ENCODE measurements at places on chromosomes 1 and 21.

DNA sequence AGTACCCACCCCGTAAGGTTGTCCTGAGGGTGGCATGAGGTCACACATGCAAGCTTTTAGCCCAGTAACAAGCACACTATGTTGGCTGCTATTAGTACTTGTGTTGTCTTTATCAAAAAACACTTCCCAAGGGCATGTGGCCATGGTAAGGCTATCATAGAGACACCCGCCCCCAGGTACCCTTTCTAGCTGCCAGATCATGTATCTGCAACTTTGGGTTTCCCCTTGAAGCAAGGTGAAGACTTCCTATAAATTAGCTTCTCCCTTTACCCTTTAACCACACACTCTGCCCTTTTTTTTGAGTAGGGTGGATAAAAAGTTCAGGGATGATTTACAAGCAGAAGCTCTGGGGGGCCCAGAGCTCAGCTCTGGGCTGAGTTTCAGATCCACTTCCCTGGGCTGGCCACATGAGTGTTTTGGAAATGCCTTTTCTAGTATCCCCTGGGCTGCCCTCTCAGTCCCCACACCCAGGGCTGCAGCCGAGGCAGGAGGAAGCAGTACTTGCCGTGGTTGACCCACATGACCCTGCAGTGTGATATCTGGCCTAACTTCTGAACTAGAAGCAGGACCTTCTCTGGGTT, 2.0 kb downstream of the ZDHHC18 start:
- DNase-seq = no peak

- DNase-seq = no peak
Measured at GRCh38 chr1:85427849-85428248, 37.1 kb downstream of the DDAH1 start.

DNA sequence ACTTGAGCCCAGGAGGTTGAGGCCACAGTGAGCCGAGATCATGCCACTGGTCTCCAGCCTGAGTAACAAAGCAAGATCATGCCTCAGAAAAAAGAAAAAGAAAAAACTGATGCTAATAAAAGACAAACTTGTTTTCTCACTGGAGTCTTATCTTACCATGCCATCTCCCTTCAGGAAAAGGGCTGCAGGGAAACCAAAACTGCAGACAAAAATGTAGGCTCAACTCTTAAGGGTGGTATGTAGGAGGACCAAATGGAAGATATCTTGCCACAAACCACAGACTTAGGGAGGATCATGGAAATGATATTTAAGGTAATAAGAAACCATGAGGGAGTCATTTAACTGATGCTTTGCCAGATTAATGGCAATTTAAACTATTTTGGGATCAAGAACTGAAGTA, 32.9 kb downstream of the UROD start:
- DNase-seq = no peak

GRCh38 chr1:174569240-174569639, 121.5 kb downstream of the GPR52 start:
- no peak for DNase-seq

DNA sequence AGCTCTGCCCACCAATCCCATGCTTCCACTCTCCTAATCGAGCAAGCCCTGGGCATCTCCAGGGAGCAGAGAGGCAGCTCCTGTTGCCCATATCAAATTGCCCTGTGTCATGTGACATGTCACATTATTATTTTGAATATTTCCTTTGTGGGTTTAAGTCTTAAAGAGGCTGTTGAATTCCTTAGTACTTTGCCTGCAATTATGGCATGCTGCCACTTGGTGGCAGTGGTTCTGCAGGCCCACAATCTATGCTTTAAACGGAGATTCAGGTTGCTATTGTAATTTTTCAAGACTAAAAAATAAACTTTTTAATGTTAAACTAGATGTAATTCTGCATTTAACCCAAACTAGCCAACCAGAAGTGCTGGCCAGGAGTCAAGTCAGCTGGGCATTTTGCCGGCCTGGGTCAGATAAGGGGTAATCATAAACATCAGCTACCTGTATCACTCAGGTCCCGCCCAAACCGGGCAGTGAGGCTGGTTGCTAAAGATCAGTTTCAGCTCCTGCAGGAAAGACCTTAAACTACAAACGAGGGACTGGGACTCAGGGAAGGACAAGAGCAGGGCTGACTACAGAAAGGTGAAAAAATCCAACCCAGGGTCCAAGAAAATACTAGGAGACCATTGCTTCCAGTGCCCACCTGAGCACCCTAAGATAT, 37.3 kb upstream of the ARHGEF16 start:
- DNase-seq = no peak

- no peak for DNase-seq
Measured at GRCh38 chr1:224852901-224853568, 76.4 kb upstream of the DNAH14 start.
